AG09319 (cell line): ENCODE measurements at places on chromosomes 4 and X.

- no peak for DNase-seq
Measured at GRCh38 chr4:2457481-2458295, 11.2 kb upstream of the RNF4 start.

GRCh38 chr4:15294202-15294601, 133.6 kb upstream of the C1QTNF7 start:
- DNase-seq = no peak

DNA sequence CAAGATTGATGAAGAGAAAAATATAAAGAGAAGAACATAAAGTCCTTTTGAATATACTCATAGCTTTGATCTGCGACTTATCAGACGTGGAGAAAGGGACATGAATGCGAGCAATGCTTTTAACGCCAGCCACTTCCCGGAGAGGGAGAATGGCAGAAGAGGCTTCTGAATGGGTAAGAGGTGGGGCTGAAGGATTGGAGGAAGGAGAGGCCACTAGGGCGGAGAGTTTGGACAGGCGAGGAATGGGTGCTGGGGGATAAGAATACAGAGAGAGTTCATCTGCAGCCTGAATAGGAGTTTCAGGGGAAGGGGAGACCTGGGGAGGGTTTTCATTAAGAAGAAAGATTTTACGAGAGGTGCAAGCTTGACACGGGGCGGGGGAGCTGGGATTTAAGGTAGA, 2534.9 kb downstream of the PCDH7 start:
- no peak for DNase-seq

DNA sequence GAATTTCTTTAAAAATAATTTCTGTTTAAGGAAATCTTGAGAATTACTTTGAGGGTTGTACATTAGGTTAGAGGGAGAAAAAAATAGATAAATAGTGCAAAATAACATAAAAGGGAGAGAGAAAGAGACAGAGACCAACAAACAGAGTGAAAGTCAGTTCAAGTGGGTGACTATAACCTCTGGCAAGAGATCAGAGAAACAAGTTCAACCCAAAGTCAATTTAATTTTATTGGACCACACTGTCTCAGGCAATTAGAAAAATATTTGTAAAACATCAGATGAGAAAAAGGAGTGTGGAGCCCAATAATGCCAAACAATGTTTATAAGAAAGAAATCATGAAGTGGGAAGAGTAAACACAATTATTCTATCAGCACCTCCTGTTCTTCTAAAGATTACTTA, 143.5 kb upstream of the GYPA start:
- no peak for DNase-seq

GRCh38 chrX:22481436-22481835, 208.7 kb downstream of the CBLL2 start:
- DNase-seq = no peak

DNA sequence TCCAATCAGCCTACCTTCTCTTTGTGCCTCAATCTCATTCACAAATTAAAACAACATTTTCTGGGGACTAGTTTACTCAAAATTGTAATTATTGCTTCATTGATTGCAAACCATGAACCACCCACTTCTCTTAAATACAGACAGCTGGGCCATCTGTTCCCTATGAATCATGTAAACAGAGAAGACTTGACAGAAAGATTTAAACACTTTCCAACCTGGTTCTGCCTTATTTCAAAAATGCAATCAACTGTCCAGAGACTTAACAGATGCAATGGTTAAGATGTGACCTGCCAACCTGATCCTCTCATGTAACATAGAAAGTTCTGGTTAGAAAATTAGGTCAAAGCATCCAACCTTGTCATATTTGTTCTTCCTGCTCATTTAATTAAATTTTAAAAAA, 20.8 kb upstream of the SERTM2 start:
- DNase-seq = no peak

DNA sequence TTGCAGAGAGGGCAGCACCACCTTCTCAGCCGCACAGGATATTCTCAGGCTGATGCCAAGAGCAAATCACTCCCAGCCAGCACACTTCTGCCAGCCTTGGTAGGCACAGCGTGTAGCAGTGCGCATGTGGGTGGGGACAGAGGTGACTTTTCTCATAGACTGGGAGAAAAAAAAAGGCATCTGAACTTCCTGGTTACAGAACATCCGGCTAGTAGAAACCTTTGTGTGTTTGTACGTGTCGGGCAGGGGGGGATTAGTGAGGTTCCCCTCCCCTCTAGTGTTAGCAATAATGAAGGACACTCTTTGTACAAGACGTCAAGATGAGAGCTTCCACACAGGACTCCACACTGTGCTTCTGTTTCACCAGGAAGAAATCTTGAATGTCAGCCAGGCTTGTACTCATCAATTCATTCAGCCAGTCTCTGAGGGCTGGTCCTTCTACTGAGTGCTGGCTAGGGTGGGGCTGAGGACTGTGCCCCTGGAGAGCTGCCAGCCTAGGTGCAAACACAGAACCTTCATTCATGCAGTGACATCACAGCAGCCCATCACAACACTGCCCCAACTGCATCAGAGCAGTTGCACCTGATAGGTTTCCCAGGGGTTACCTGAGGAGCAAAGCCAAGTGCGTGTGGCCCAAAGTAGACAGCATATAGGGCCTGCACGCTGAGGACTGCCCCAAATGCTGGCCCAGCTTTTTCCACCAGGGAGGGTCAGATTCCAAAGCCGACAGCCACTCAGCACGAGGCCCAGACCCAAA, 34.7 kb downstream of the SLC25A5 start:
- DNase-seq = no peak

GRCh38 chr4:66906314-66906713, 639.0 kb downstream of the CENPC start:
- DNase-seq = no peak

DNA sequence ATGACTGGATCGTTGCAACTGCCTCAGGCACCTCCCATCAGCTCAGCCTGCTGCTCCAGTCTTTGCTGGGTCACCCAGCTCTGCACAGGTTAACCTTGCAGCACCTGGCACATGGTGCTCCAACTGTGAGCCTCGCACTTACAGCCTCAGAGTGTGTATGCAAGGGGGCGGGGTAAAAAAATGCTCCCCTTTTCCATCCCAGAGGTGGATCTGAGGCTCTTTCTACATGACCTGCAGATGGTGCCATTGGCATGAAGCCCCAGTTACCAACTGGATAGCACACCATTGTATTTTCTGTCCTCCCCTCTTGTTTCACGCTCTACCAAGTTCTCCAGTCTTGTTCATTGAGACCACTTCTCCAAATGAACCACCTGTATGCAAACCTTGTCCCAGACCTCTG, 46.2 kb upstream of the TRPC3 start:
- no peak for DNase-seq

DNA sequence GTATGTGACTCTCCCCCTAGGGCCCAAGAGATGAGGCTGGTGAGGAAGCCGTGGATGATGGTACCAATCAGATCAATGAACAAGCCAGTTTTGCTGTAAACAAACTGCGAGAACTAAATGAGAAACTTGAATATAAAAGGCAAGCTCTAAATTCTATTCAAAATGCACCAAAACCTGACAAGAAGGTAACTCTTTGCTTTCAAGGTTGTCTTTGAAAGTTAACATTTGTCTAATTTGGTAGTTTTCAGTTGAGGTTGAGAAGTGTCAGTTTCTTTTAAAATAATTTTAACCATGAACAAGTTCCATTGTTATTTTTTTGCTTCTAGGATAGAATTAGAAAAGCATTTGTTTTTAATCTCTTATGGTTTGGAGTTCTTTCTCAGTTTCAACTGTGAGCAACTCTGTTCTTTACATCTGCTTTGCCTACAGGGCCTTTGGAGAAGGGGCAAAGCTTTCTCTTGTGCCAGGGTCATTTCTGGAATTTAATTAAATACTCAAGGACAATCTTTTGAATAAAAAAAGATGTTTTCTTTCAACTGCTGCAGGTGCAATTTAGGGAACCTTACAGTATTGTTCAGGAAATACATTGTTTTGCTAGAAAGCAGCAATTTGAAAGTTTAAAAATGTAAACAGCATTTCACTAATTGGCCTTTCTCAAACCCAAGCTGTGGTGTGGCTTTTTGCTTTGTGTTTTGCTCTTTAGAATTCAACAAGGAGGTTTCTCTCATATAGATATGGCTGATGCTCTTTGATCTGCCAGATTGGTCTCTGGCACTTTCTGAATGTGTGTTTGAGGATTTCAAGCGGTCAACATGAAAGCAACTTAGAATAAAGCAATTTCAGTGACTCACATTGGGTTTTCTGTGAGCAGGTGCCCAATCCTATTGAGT, 62.9 kb downstream of the LRP2BP start:
- DNase-seq = no peak
